ENCODE measurements at places on chromosomes 2 and 18.

DNA sequence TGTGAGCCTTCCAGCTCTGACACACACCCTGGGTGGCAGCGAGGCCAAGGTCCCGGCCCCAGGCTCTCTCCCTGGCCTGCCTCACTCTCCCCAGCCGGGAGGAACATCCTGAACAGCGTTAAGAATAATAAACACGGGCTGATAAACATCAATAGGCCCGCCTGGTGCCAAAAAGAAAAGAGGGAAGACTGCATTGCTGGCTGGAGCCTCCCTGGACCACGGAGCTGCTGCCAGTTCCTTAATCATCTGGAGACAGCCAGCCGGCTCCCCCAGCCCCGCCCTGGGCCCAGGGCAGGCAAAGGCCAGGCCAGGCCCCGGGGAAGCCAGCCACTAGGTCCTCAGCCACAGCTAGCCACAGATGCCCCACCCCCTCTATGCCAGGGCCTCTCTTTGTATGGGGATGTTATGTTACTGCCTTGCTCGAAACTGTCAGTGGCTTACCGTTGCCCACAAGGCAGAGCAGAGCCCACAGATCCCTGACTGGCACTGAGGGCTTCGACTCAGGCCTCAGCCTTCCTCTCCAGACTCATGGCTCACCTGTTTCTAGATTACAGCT is 293.7 kb downstream of the DYSF start:
- peak; percentile 26 for DNase-seq

DNA sequence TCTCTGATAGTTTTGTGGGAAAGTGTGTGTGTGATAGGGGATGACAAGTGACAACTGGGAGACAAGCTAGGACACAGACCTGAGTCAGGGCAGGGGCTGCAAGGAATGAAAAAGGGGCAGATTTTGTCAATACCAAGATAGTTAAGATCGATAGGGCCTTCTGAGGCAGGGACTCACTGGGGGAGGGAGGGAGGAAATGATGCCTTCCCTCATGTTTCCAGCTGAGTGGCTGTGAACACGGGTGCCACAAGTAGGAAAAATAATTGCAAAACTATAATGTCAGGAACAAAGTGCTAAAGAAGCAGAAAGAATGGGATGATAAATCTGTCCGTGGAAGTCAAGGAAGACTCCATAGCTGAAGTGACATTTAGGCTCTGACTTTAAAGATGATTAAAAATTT is 24.2 kb downstream of the CDH2 start:
- DNase-seq: no peak

DNA sequence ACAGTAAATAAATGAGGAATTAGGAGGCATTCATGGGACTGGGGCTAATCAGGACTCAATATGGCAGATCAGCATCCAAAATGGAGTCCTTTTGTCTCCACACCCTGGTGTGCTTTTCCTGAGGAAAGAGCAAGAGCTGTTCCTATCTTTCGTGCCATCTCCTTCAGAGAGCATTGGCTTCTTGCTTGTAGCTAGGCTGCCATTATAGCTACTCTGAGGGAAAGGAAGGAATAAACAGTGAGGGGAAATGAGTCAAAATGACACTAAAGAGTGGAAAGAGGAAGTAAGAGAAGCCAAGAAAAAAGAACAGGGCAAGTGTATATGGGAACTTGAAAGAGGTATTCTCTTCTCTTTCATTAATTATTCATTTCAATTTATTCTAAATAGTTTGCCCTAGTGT is 8.4 kb upstream of the NMI start:
- DNase-seq: no peak

GRCh38 chr2:16553226-16553625 is 112.4 kb downstream of the CYRIA start:
- no peak for DNase-seq

- no peak for DNase-seq
These were observed 32.4 kb downstream of the LHCGR start for GRCh38 chr2:48723129-48723528.

DNA sequence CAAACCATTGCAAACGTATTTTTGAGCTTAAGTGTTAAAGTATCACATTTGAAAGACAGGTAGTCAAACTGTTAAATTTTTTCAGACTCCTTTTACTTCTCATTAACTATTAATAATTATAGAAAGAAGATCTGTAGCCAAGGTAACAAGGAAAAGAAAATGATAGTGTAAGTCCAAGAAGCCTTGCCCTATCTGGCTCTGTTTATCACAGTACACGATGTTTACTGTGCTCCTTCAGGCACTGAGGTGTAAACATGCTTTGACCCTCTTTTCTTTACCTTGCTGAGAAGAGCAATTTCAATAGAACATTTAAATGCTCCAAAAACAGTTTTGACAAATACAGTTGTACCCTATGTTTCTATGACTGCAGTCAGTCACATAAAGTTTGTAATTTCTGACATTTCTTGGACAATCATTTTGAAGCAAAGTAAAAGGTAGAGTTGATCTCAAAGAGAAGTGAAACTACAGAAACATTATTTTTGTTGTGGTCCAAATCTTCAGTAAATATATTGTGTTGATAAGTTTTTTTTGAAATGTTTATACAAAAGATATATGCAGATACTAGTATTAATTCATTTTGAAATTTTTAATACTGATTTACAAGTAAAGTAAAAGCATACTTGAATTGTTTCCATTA is 152.6 kb upstream of the KYNU start:
- no peak for DNase-seq

GRCh38 chr2:187654535-187654934 is 100.3 kb upstream of the TFPI start:
- no peak for DNase-seq

GRCh38 chr2:129747500-129748125 is 231.9 kb upstream of the RAB6C start:
- no peak for DNase-seq

DNA sequence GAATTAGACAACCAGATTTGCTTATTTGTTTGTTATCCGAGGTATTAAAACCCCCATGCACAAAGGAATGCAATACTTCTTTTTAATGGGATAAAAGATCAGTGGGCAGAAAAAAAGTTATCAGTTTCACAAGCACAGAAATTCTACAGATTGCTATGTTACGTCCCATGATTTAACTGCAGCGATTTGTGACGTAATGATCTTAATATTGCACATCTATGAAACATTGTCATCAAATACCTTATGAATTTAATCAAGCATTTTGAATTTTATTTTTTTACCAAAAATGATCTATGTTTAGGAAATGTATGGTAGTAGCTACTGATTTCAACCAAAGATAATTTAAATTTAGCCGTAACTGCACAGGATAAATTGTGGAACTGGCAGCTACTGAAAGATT is 138.9 kb downstream of the FHOD3 start:
- DNase-seq: no peak

All from T47D (cell line).